HAP-1 (cell line): ENCODE measurements at places on chromosomes 5 and 9.

DNA sequence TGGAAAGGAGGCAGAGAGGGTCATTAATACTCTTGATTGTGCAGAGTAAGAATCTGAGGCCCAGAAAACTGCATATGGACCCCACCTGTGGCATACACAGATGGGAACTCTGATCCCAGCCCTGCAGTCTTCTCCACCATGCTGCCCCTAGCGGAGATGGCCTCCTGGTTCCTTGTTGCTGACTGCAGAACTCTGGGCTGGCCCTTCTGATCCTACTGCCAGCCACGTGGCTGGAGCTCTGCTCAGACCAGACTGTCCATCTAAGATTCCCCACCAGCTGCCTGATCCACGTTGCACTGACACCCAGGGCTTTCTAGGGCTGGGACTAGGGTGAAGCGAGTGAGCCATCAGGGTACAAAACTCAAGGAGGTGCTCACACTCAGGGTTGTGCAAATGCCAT is 245.7 kb upstream of the NR4A3 start:
- DNase-seq: no peak

DNA sequence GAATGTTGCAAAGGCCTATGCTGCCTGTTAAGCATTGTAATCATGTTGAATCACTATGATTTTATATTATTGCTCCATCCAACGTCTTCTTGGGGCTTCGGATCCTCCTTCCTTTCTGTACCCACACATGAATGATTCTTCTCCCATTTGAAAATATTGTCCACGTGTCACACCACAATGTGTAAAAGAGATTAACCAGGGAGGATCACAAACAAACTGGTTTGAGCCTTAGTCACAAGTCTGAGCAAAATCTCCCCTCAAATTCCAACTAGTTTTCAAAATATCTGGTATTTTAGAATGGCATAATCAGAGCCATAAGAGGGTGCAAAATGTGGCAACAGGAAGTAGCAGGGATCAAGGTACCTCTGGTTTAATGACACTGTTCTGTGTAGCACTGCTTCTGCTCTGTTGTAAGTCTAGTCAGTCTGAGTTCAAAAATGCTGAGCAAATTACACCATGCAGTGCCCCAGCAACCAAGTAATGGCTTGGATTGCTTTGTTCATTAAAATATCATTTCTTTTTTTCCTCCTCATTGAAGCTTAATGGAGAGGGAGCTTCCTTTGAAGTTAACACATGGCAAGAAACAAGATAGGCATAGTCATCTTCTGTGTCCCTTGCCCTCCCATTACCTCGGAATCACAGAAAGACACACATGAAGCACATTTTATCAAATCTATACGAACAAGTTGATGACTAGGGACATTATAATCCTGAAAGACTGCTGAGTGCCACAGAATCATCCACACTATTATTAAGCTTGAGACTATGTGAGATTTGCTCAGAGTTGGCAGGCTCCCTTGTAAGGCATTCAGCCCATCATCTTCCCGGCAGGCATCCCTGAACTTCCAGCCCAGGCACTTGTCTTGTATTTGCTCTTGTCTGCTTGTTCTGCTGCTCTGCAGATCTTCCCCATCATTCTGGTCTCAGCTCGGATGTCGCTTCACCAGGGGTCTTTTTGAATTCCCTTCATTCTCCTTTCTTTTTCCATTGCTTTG is 102.0 kb upstream of the PRLR start:
- no peak for DNase-seq

DNA sequence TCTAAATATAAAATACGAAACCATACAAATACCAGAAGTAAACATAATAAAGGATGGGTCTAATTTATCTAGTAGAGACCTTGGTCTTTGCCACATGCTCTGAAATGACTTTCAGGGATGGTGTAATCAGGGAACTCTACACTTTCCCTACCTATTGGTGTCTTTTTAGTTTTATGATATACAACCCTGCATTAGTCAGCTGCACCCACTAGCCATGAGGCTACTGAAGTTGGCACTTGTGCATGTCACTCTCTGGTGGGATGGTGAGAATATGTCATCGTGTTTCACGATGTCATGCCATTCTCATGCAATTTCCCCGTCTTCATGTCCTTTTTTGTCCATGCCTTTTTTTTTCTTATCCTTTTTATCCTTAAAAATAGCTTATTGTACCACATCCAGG is 234.9 kb upstream of the ACTBL2 start:
- no peak for DNase-seq

- peak; percentile 11 for DNase-seq
Observed at GRCh38 chr9:80175286-80176150, 603.8 kb downstream of the TLE4 start.

- no peak for DNase-seq
Observed at GRCh38 chr5:2068531-2068930, 185.8 kb upstream of the IRX4 start.

GRCh38 chr5:1508659-1509290 is 15.0 kb downstream of the LPCAT1 start:
- DNase-seq: no peak

DNA sequence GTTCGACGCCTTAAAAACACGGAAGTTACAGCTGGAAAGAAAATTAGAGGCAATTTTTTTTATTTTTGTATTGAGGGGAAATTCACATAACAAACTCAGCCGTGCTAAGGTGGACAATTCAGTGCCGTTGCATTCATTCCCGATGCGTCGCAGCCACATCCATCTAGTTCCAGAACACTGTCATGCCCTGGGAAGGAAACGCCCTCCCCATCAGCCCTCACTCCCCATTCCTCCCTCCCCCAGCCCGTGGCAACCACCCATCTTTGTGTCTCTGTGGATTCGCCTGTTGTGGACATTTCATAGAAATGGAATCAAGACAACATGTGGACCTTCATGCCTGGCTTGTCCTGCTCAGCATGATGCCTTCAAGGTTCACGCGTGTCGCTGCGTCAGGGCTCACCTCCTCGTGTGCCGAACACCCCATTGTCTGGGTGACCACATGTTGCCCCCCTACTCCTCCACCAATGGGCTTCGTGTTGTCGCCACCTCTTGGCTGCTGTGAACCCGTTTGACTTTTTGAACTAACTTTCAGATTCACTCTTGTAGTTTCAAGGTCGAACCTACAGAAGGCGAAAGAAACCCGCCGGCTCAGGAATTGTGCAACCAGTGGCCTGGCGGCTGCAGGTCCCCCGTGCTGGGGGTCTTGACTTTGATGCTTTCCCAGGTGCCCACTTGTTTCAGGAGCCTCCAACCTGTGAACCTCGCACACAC is 17.4 kb upstream of the CAMSAP1 start:
- DNase-seq: no peak

DNA sequence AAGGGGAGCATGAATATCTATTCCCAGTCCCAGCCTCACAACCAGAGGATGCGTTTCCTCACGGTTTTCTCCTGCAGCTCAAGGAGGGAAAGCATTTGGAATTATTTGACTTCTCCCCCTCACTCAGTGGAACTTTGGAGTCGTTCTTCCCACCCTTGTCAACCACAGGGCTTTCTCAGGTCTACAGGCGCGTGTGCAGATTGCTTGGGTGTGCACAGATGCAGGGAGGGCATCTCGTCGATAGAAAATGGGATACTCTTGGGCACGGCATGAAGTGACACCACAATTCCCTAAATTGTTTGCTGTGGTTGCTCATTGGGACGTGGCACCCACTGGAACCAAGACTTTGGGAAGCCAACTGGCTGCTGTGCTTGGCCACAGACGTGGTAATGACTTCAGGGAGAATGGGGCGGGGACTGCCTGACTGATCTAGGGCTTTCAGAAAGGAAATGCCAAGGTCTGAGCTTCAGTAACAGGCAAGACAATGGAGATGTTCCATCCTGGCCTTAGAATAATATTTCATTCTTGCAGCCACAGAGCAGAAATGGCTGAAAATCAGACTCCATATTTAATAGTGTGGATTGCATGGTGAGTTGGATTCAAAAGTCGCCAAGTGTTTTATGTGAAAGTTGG is 12.2 kb upstream of the OBP2B start:
- DNase-seq: no peak

- DNase-seq: no peak
Observed at GRCh38 chr9:3080951-3081350, 237.1 kb upstream of the PUM3 start.

DNA sequence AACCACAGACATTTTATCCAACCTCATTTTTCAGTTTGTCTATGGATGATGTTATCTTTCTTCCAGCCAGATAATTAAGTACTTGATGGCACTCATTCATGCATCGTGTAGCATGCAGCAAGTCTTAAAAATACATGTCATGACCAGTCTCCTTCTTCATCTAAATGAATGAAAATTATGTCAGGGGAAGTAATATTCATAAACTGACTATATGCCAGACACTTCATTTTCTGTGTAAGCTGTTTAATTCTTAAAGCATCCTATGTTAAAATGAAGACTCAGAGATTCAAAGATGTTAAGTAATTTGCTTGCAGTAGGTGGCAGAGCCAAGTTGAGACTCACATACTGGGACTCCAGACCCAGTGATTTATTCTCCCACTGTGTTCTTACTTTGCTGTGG is 181.7 kb upstream of the CD180 start:
- no peak for DNase-seq

DNA sequence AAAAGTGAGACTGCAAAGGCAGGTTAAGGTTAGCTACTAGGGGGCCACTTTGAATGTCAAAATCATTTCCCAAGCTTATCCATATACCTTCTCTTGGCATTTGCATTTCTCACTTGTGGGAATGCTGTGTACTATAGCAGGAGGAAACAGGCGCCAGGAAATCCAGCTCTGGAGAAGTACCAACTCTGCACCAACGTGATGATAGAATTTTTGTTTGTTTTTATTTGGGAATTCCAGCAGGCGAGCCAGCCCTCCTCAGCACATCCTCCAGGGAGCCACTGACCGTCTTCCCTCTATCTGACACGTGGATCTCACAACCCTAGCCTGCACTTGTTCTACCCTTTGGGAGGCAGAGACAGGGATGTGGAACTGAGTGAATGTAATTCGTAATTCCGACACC is 318.0 kb downstream of the ACTL7B start:
- no peak for DNase-seq

- DNase-seq: no peak
Observed at GRCh38 chr5:108749128-108749861, 1.6 kb downstream of the FER start.

DNA sequence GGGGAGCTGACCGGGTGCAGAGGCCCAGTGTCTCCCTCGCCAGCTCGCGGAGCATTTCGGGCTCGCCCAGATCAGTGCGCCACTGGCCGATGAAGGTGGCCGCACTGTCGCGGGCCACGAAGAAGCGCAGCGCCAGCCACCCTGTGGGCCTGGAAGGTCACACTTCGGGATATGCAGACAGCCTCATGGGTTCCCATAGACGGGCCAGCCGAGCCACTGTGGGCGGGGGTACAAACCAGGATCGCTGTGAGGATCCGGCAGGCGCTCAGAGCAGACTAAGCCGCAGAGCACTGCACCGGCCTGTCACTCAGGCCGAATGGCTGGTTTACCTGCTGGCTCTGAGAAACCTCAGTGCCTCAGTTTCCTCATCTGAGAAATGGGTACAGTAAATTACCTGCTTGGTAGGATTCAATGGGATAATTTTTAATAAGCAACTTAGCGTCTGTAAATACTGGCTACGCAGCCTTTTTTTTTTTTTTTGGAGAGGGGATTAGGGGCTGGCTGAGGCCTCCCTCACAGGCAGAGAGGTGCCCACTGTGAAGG is 64.0 kb upstream of the IGFBPL1 start:
- DNase-seq: no peak

GRCh38 chr9:99023831-99024230 is 80.1 kb downstream of the COL15A1 start:
- no peak for DNase-seq

- DNase-seq: no peak
Observed at GRCh38 chr9:121122246-121123032, 47.7 kb downstream of the CNTRL start.

GRCh38 chr5:67799732-67800234 is 415.8 kb upstream of the PIK3R1 start:
- no peak for DNase-seq

GRCh38 chr9:99478469-99479027 is 256.5 kb downstream of the SEC61B start:
- DNase-seq: no peak

- no peak for DNase-seq
Observed at GRCh38 chr5:65018763-65019162, 250.0 kb downstream of the CWC27 start.

- DNase-seq: no peak
Observed at GRCh38 chr5:168125445-168126199, 165.8 kb upstream of the WWC1 start.

DNA sequence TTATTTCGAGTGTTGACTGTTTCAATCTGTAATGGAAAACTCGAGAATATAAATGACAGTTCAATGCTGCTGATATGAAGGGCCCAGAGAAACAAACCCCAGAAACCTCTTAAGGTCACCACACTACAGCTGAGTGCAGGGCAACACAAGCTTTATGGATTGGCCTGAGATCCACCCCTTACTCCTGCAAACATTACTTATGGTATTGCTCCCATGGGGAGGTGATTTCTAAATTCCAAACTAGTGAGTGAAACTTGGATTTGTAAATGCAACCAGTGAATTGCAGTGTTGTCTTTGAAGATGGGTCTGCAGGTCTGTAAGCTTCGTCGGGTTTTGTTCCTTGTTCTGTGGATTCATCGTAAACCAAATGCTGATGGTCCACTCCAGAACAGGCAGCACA is 85.4 kb downstream of the NTRK2 start:
- no peak for DNase-seq

DNA sequence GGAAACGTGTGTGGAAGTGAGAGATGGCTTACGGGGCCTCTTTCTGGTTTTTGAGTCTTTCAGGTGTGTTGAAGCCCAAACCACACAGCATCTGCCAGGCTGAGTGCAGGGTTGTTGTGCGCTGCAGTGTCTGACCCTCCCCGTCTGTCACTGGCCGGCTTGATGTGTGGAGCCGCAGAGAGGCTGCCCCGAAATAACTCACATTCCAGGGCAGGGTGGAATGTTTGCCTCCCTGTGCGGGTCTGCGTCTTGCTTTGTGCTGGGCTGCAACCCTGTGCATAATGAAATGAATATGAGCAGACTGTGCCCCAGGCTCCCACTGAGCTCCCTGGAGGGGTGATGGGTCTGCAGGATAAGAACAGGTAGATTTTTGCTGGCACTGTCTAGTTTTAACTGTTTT is 9.9 kb upstream of the PLEKHG4B start:
- DNase-seq: peak; percentile 79

DNA sequence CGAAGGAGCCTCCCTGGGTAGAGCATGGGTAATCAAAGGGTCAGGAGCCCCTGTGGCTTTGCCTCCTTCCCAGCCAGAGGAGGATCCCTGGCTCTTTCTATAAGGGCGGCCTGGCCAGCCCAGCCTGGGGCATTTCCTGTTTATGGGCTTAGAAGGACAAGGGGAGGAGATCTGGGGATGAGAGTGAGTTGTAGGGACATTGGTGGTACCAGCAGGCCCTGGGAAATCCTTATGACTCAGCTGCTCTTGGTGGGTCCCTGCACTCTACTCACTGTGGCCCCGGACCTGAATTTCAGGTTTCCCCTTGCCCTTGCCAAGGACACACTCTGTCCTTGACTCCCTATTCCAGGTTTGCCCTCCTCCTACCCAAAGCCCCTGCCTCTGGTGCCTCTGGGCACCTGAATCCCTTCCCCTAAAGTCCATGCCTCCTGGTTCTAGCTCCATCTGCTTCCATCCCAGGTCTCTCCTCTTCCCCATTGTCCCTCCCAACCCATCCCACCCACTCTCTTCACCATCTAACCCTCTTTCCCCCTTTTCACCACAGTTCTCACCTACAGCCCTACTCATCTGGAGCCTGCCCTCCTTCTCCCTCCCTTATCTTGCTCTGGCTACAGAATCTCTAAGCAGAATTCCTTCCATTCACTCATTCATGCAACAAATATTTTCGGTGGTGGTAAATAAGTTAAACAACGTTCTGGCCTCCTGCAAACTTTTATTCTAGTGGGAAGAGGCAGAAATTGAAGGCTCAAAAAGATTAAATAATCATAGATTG is 34.9 kb downstream of the PCDH1 start:
- DNase-seq: no peak
